ENCODE measurements at places on chromosomes 16 and 17.

GRCh38 chr16:57822018-57822553 is 19.8 kb upstream of the KIFC3 start:
- no peak for DNase-seq

- no peak for DNase-seq
These were observed 50.0 kb upstream of the CCL1 start for GRCh38 chr17:34412965-34413441.

DNA sequence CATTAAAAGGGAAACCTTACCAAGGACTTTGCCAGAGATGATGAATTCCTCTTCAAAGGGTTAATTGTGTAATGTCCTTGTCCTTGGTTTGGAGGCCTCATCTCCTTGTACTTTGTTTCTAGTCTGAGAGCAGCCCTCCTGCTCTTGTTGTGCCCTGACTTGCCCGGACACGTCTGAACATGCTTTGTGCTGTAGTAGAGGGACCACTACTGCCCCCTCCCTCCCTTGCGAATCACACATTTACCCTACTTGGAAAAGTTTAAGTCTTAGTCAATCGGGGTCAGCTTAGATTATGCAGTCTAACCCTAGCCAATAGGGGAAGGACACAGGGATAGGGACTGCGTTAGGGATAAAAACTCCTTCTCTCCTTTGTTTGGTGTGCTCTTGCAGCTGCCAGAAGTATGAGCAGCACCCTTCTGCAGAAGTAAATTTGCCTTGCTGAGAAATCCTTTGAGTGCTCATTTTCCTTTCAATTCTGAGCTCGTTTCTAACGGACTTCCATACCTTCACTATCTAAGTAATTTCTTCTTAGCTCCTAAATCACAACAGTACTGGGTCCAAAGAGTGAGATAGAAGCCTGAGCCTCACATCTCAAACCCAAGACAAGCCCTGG is 26.4 kb upstream of the CLEC3A start:
- no peak for DNase-seq

DNA sequence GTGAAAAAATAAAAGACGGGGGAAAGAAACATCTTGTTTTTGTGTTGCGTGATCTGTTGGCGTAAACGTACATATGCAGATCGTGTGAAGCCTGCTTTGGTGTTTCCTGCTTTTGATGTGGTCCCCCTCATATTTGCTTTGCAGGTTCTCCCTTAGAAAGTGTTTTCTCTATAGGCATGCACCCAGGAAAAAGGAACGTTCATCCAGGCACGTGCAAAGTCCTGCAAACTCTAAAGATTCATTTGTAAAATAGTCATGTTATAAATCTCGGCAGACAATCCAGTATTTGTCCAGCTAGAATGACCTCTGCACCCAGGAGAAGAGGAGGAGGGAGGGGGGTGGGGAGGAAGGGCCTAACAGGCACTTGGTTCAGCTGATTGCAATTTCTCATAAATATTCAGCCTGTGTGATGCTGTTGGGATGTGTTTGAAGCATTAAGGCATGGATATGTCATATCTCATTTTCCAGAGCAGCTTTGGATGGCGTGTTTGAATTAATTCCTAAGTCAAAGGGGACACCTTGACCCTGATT is 40.3 kb upstream of the DDX52 start:
- no peak for DNase-seq

DNA sequence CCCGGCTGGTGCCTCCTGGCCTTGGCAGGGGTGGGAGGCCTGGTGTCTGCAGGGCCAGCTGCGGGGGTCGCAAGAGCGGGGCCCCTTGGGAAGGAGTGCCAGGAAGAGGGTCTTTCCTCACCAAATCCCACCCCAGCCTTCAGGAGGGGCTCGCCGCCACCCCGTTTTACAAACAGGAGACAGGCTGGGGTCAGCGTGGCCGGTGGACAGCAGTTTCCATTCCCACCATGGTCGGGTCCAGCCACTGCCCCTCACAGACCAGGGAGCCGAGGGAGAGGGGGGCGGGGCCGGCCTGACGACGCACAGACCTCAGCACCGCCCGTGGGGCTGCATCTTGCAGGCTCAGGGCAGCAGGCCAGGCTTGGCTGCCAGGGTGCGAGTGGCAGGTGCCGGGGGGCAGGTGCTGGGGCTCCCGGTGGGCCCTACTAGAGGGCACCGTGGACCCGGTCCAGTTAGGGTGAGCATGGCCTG is 7.6 kb downstream of the CBFA2T3 start:
- DNase-seq = no peak

DNA sequence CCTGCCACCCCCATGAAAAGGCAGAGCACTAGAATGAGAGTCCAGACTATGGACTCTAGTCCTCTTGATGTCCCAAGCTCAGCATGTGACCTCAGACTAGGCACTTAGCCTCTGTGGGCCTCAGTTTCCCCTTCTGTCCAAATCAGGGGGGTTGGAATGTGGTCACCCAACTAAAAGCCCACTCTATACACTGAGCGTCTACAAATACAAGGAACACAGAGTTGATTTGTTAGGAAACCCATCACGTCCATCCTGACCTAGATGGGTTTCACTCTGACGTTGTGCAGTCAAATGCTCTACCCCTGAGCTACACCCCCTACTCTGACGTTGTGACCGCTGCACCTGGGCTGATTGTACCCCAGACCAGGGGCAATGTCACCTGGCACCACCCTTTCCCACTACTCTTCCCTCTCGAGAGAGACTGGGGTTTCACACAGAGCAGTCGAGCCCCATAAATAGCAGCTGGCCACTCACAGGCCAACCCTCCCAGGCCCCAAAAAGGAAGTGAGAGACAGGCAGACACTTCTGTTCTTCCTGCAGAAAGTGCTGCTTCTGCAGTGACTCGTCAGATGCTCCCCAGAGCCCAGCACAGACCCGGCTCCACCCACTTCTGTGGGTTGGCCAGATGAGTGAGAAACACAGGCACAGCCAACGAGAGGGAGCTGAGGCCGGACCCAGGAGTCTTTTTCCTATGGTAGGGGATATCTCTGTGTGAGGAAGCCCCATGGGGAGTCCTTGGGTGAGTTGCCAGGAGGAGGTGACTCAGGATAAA is 16.1 kb upstream of the TNFRSF13B start:
- no peak for DNase-seq

GRCh38 chr17:81651692-81652091 is 4.7 kb downstream of the PDE6G start:
- no peak for DNase-seq

DNA sequence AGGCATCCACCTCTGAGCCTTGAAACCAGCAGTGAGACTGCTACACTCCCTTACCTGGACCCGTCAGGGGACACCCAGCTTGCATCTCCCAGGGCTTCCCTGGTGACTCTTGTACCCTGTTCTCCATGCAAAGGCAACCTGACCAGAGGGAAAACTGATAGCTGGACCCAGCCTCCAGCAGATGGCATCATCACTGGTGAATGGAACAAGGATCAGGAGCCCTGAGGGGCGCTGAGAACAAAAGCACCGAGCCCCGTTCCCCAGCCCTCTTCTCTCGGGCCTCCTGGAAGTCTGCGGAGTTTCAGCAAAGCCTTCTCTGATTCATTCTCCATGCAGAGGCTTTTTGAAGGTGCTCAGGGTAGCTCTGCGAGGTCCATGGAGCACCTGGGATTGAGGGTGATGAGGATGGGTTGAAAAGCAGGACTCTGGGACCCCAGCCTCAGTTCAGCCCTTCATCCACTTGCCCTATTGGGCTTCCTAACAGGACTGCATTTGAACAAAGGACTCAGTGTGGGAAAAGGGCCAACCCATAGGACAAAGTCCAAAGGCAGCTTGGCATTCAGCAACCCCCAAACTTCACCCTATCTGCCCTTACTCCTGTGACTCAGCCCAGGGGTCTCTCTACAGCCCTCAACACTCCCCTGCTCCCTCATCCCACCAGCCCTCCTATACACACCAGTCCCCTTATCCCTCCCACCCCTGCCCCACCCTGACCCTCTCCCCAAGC is 45.0 kb upstream of the LHX1 start:
- no peak for DNase-seq

DNA sequence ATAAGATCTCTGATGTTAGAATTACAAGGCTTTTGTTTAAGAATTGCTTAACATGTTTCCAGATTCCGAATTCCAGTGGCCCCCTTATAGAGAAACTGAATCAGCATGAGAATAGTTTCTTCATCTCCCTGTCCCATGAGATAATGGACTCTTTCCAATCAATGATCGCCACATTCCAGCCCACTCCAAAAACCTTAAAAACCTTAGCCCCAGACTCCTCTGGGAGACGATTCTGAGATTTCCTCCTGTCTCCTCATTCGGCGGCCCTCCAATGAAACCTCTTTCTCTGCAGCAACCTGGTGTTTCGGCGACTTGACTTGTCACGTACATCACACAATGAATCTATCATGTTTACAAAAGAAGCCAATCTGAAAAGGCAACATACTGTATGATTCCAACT is 197.1 kb upstream of the PSMD7 start:
- DNase-seq = no peak

- no peak for DNase-seq
These were observed 2.4 kb downstream of the RUNDC3A start for GRCh38 chr17:44310609-44311376.

Measured in progenitor cell of endocrine pancreas (in vitro differentiated cells).